Stimulated activated CD8-positive, alpha-beta memory T cell treated with anti-CD3 and anti-CD28 coated beads, Interleukin-7, amount 100 ng/mL, for 1 hour (primary cell): ENCODE measurements at places on chromosomes 13 and 19.

DNA sequence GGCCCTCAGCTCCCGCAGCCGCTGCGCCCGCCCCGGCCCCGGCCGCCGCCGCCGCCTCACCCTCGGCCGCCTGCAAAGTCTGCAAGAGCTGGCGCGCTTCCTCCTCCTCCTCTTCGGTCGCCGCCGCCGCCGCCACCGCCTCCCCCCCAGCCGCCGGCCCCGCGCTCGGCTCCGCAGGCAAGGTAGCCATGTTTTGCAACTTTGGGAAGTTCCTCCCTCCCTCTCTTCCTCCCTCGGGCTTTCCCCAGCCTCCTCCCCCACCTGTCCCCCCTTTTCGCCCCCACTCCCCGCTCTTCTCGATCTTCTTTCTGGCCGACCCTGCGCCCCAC lies 433 bp downstream of the SIX5 start:
- DNase-seq, result no peak

DNA sequence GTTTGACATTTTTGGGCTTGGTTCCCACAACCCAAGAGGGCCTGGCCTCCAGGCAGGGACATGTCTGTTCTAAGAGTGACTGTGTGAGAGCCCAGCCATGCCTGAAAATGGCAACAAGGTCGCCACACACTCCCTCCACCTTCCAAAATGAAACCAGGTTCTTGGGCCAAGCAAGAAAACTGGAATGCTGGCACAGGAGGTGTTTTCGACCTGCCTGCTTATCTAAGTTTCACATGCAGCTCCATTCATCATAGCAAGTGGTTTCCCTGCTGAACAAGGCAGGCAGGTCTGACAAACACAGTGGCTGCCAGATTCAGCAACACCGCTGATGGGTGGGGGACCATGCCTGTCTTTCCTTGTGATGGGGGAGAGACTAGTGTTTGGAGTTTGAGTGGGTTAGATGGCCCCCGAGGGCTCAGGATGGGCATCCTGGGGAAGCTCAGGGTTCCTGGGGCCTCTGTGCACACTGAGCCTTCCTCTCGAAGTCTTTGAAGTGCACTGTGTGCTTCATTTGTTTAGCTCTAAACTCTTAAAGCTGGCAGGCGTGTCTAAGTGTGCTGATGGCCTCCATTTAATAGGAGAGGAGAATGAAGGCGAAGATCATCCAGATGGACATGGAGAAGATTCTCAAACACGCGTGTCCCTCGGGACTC lies 17.9 kb upstream of the GAS6 start:
- DNase-seq, result no peak

- no peak for DNase-seq
Measured at GRCh38 chr13:43085545-43085944, 62.2 kb downstream of the DNAJC15 start.

- peak; percentile 88 for DNase-seq
Measured at GRCh38 chr19:44499962-44500949, at the start of gene ZNF180. ZNF180 (minus strand) TSS chr19:44500522; CDS start chr19:44497334, 3,188 bp downstream.

- no peak for DNase-seq
Measured at GRCh38 chr19:35438527-35438926, 9.5 kb upstream of the FFAR2 start.

GRCh38 chr13:26071691-26072090 lies 19.9 kb upstream of the SHISA2 start:
- DNase-seq, result no peak

- DNase-seq, result no peak
Measured at GRCh38 chr19:46603752-46604231, 2.7 kb downstream of the CALM3 start.

- no peak for DNase-seq
Measured at GRCh38 chr13:46906405-46906804, 9.6 kb upstream of the HTR2A start.

DNA sequence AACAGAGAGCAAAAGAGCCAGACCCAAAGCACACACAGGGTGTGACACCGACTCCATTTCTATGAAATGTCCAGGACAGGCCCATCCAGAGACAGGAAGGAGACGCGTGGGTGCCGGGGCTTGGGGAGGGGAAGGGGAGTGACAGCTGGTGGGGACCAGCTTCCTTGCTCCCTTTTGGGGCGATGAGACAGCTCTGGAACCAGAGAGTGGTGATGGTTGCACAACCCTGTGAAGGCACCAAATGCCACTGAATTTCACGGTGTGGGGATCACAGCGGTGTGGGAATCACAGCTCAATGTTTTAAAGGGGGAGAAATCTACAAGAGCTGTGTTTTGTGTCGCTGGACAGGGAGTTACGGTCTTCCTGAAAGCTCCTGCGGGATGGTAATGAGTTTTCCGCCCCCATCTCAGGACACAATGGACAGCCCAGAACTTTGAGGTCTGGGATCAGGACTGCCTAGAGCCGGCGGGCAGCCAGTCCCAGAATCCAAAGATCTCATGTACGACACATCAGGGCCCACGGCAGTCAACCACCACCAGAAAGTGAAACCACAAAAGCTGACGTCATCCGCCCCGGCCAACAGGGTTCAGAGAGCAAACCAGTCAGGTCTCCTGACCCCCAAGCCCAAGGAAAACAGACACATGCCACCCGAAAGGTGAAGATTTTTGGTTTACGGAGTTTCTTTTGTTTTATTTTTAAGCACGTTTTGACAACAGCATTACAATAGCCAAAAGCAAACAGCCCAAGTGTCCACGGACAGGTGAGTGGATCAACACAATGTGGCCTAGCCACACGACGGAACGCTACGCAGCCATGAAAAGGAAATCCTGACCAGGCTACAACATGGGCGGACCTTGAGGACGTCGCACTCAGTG lies 7.3 kb downstream of the SGTA start:
- DNase-seq, result peak; percentile 20

DNA sequence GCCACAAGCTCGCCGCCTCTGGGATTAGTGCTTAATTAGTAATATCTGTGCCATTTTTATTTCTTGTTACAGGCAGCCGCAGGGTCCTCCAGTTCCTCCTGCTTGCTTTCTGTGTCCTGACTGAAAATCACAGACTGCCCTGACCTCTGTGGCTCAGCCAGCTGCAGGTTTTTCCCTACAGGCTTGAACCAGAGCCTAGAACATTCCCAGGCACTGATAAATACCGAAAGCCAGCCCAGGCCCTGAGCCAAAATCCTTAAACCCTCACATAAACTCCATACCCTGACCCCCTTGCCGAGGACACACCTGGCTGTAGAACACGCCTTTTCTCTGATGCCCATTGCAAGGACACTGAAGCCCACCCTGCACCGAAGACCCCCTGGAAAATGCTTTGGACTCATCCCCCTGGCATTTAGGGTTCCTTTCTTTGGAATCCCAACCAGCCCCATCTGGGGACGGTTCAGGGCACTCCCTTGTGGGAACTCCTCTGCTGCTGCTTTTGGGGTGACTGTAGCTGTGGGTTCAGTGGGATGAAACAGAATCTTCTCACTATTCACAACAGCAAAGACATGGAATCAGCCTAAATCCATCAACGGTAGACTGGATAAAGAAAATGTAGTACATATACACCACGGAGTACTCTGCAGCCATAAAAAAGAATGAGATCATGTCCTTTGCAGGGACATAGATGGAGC lies 15.5 kb downstream of the DPP9 start:
- no peak for DNase-seq

- DNase-seq, result peak; percentile 60
Measured at GRCh38 chr13:114142640-114143490, 10.4 kb upstream of the RASA3 start.

DNA sequence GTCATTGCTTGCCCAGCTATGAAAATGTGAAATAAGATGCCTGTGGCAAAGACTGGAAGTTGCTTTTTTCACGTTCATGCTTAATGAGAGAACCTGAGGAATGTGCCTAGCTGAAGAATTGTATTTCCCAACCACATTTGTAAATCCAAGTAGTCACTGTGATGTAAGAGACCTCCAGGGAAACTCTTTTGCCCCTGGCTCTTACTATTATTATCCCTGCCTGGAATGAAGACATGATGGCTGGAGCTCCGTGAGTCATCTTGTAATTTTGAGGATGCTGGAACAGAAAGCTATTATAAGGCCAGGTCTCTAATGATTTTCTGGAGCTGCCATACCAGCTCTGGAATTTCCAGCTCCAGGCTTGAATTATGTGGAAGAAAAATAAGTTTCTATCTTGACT lies 894.3 kb downstream of the DIAPH3 start:
- no peak for DNase-seq

DNA sequence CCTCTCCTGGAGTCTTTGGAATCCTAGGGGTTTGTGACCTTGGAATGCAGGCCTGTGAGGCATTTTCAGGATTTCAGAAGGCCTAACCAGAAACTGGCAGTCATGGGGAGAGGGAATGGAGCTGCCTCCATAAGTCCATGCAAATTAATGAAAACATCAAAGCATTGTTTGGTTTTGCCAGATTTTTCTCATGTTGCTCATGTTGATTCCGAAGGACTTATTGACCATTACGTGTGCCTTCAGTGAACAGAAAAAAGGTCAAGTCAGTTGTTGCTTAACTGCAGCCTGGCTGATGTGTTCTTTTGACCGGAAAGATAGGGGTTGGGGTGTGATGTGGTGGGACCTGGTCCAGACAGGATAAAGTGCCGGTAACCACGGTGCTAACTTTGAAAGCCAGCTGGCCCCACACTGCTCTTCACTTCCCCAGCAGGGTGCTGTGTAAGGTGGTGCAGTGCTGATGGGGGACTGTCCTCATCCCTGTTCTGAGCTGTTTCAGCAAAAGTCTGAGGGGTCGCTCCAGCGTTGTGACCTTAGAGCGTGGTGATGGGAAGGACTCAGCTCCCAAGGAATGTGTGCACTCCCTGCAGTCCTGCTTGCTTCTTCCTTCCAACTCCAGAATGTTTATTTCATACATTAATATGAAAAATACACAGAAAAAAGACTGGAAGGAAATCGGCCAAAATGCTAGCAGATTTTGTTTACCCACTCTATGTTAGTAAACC lies 3.5 kb downstream of the RNF113B start:
- no peak for DNase-seq

DNA sequence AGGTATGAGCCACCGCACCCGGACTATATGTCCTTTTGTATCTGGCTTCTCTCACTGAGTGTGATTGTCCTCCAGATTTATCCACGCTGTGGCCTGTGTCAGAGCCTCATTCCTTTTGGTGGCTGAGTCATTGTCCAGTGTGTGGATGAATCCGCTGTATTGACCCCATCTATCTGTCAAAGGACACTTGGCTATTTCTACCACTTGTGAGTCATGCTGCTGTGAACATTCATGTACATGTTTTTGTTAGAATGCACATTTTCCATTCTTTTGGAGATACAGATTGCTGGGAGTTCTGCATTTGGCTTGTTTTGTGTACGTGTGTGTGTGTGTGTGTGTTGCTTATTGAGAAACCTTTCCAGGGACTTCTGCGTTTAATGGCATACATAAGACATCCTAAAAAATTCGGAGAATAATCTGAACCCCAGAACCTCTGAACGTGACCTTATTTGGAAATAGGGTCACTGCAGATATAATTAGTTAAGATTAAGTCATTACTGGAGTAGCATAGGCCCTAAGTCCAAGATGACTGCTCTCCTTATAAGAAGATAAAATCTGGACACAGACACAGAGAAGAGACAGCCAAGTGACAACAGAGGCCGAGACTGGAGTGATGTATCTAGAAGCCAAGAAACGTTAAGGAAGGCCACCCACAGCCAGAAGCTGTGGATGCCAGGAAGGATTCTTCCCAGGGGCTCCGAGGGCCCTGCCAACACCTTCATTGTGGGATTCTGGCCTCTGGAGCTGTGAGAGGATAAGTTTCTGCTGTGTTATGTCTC lies 4.9 kb upstream of the GIPC3 start:
- DNase-seq, result no peak

- DNase-seq, result no peak
Measured at GRCh38 chr19:1026783-1027649, 608 bp downstream of the CNN2 start.

- DNase-seq, result no peak
Measured at GRCh38 chr13:28655561-28655960, 3.4 kb upstream of the POMP start.

- DNase-seq, result no peak
Measured at GRCh38 chr13:26557393-26558073, at the start of gene WASF3. WASF3 (plus strand) TSS chr13:26557683; CDS start chr13:26642271, 84,588 bp downstream.
